Trophoblast cell (in vitro differentiated cells and primary cell): ENCODE measurements at places on chromosomes 2 and 18.

- DNase-seq, result no peak
These were observed 182.8 kb upstream of the SOX11 start for GRCh38 chr2:5509362-5509761.

- no peak for DNase-seq
These were observed 615.8 kb downstream of the XIRP2 start for GRCh38 chr2:167504061-167504460.

DNA sequence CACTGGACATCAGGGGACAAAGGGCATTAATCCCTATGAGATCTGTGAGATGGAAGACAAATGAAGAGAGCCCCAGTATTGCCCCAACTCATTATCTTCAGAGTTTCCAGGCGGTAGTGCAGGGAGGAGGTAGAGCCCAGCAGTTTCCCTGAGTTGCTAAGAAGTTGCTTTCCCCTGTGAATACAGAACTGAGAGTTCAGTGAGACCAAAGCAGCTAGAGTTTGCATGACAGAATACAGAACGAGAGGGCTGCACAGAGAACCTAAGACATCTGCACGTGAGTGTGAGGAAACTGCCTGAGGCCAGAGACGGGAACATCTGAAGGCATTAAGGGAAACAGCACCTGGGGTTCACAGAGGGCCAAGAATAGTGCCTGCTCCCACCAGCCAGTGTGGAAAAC, 18.1 kb upstream of the PGAP1 start:
- no peak for DNase-seq

GRCh38 chr2:53960476-53960875, 10.3 kb downstream of the PSME4 start:
- no peak for DNase-seq

GRCh38 chr18:74950479-74950878, 258.5 kb downstream of the PTGR3 start:
- no peak for DNase-seq

DNA sequence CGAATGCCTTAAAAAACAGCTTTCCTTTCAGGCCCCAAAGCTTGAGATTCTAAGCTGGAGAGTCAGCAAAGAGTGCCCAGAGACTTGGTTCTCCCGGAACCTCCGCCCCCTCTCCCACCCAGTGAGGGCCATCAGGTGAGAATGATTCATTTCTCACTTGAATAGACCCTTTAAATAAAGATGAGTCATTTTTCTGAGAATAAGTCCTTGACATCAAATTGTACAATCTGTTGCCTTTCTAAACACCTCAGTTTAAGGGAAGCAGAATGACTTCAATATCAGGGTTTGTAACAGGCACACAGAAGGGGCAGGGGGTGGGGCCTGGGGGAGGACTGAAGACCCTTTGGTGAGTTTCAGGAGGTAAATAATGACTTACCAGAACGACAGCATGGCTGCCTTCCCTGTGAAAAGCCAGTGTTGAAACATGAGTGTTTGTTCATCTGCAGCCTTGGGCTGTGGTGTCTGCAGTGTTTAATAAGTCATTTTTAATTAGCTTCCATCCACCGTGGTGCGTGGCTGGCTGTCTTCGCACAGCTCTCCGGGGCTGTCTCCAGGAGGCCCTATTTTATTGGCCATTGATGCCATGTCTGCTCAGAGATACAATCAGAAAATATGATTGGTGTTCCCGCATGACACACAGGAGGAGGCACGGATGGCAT, 134.9 kb upstream of the ZNF236 start:
- no peak for DNase-seq

GRCh38 chr18:32200766-32201165, 10.9 kb downstream of the MEP1B start:
- DNase-seq, result no peak
